ENCODE measurements at places on chromosomes 3 and 15.

- no peak for DNase-seq
Measured at GRCh38 chr15:43796566-43796965, 3.5 kb downstream of the SERINC4 start.

GRCh38 chr3:193010191-193010590 is 92.5 kb upstream of the MB21D2 start:
- DNase-seq: no peak

DNA sequence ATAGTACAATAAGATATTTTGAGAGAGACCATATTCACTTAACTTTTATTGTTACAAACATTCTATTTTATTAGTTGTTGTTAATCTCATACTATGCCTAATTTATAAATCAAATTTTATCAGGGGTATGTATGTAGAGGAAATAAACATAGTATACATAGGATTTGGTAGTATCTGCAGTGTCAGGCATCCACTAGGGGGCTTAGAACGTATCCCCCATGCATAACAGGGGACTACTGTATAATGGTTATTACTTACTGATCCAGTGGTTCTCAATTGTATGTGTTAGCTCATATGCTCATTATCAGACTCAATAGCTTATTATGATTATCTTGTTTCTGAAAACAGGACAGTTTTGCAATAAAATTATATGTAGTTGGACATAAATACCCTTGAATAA is 27.6 kb downstream of the CMC1 start:
- DNase-seq: no peak

- no peak for DNase-seq
Measured at GRCh38 chr3:55658270-55658669, 171.2 kb upstream of the WNT5A start.

- DNase-seq: no peak
Measured at GRCh38 chr15:39784125-39784524, 1.5 kb upstream of the FSIP1 start.

- DNase-seq: no peak
Measured at GRCh38 chr3:11995120-11995519, 9.1 kb upstream of the SYN2 start.

DNA sequence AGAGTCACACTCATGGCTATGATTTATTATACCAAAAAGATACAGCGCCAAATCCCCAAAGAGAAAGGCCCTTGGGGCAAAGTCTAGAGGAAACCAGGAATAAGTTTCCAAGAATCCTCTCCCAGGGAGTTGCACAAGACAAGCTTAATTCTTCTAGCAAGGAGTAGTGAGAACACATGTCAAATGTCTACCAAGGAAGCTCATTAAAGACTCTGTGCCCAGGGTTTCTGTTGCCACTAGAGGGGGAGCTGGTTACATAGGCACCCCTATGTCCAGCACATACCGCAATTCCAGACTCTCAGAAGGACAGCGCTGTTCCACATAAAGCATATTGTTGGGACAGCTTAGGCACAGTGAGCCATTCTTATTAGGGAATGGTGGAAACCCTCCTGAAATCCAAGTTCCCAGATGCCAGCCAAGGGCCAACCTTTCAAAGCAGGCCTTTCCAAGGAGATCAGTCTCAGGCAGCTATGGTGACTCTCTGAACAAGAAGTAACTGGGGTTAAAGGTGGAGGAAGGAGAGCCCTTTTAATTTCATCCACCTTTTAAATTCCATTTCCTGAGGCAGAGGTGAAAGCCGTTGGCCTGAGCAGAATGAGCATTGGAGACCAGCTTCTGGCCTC is 194.2 kb downstream of the UACA start:
- no peak for DNase-seq

DNA sequence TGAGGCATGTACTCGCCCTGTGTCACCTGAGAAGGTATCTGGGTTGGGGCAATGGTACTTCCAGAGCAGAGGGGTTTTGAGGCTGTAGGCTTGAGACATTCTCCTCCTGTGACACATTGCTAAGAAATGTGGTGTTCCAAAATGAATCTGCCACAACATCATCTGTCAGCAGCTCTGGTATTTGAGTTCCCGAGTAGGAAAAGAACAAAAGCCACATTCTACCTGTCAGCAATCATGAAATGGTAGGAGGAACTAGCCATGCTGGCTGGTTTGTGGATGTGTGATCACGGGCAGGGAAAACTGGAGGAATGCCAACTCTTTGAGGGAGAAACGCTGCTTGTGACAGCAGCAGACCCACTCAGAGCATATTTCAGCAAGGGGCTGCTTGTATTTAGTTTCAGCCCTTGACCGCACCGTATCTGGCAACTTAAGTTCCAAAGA is 579.4 kb upstream of the TBL1XR1 start:
- DNase-seq: no peak

- DNase-seq: no peak
Measured at GRCh38 chr3:181075098-181075497, 85.6 kb upstream of the DNAJC19 start.

DNA sequence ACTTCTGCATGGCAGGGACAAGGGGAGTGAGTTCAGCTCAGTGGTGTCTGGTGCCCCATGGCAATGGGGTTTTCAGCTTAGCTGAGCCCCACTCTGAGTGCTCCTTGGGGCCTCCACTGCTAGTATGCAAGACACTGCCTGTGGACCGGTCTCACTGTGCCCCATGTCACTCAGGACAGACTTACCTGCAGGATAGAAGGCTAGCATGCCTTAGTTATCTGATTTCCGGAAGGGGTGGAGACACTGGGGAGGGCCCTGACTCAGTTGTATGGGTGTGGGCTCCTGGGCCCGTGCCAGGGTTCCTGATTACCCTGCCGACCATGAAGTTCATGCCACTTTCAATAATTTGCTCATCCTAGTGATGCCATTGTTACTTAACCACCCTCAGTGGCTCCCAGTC is 4.3 kb upstream of the SLC6A20 start:
- DNase-seq: no peak

GRCh38 chr3:42764115-42764514 is 8.9 kb downstream of the CCDC13 start:
- no peak for DNase-seq

- no peak for DNase-seq
Measured at GRCh38 chr3:38984731-38985130, 67.0 kb downstream of the SCN11A start.

- DNase-seq: no peak
Measured at GRCh38 chr3:170598091-170598502, 12.2 kb upstream of the SLC7A14 start.

- DNase-seq: peak; percentile 97
Measured at GRCh38 chr3:132722165-132723023, at the start of gene NPHP3. NPHP3 (minus strand) TSS chr3:132722409; CDS start chr3:132722355, 54 bp downstream.

DNA sequence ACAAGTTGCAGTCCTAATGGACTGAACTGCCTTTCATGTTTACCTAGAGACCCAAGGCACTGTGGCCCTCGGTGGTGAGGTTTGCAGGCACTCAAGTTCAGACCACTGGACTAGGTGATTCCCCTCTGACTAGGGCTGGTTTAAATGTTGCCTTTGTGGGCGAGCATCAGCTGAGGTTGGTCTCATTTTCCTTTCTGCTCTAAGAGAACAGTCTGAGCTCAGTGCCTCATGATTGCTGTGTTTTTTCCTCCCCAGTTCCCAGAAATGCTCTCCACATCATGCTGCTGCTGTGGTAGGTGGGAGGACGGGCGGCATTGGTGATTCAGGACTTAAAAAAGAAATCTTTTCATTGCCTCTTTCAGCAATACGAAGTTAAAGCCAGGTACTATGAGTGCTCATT is 237.2 kb downstream of the MBNL1 start:
- no peak for DNase-seq

DNA sequence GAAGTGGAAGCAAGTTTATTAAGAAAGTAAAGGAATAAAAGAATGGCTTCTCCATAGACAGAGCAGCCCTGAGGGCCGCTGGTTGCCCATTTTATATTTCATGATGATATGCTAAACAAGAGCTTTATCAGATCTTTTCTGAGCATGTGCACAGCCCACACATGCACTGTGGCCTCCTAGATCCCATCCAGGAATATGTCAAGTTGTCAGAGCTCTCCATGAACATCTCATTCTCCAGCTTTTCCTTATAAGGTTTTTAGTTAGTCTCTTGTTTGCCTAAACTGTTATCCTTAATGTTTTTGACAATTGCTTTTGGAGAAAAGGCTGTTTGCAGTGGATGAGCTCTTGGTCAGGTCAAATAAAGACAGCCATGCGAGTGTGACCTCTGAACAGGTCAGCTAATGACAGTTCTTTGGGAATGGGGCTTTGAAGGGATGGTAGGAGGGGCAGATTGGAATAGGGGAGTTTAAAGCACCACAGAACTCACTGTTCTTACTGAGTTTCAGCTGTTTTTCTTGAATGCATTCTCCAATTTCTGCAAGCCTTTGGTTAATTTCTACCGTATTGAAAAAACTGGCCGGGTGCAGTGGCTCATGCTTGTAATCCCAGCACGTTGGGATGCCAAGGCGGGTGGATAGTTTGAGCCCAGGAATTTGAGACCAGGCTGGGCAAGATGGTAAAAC is 69.4 kb upstream of the CRTC3 start:
- no peak for DNase-seq
